ENCODE measurements at places on chromosomes 2 and 18.

GRCh38 chr2:60707750-60708371 is 48.2 kb upstream of the PAPOLG start:
- DNase-seq = peak; percentile 33

GRCh38 chr2:188609321-188610049 is 317.8 kb downstream of the GULP1 start:
- DNase-seq = peak; percentile 40

- no peak for DNase-seq
Measured at GRCh38 chr2:105399207-105399861, 483 bp upstream of the FHL2 start.

DNA sequence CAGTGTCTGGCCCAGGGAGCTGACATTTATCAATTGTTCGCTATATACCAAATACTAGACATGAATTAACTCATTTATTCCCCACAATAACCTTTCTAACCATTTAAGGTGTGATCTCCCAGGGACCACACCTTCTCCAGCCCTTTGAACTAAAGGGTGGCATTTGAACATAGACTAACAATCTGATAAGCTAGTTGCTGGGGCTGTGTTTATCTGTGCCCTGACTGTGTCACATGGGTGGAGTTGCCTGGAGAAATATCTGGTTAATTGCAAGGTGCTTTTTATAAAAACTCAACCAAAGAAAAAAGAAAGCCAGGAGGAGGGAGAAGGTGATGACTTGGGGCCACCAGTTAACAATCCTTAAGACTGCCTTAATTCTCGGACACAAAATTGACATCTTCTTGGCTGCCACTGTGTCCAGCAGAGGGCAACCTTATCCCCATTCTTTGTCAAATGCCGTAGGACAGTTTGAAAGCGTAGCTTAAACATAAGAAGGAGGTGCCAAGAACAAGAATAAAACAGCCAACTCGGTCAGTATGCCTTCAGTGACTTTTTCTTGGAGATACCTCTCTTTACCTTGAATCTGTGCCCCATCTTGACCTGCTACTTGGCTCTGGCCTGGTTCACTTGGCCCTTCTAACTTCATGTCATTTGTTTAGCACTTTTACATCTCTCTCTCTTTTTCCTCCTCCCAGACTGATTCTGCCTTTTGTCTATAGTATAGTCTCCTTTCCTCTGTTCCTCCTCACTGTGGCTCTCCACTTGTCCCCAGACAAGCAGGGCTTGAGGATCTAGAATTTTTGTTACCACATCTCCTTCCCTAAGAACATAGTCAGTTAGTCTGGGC is 183.4 kb downstream of the MYO3B start:
- peak; percentile 56 for DNase-seq

- no peak for DNase-seq
Measured at GRCh38 chr2:159595410-159596046, 20.8 kb downstream of the BAZ2B start.

GRCh38 chr2:201348758-201349157 is 8.4 kb downstream of the FLACC1 start:
- DNase-seq = no peak

GRCh38 chr2:219474285-219475060 is 24.2 kb upstream of the GMPPA start:
- DNase-seq = no peak

- DNase-seq = peak; percentile 25
Measured at GRCh38 chr2:234630801-234631261, 133.9 kb upstream of the ARL4C start.

GRCh38 chr2:40032650-40033319 is 253.7 kb upstream of the THUMPD2 start:
- peak; percentile 89 for DNase-seq

- DNase-seq = no peak
Measured at GRCh38 chr2:197938555-197938954, 134.2 kb downstream of the PLCL1 start.

DNA sequence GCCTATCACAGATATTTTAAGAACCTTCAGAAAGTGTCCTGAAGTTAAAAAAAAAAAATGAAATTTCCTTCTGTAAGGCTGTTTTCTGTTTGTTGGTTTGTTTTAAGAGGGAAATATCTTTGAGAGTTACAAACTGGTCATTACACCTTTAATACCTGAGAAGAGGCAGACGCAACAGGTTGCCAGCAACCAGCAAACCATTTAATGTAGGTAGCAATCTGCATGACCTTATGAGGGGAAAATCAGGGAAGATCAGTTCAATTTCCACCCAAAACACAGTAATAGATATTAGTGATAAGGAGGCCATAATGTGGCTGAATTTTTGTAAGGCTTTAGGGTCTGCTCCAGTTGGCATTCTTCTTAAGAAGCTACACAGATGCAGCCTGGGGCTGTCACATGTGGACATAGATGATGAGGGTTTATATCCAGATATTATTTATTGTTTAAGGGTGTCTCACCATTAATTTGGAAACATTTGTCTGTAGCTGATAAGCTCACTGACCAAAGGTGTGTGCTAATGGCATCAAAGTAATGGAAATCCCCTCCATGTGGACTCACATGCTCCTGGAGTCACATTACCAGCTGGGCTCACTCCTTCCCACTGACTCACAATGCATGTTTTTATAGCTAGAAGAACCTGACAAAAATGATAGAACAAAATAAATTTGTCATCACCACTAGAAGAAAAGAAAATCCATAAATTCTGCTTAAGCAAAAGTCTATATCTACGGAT is 83.5 kb upstream of the DTNA start:
- no peak for DNase-seq

- no peak for DNase-seq
Measured at GRCh38 chr2:130251535-130251872, 53.3 kb upstream of the TUBA3E start.

DNA sequence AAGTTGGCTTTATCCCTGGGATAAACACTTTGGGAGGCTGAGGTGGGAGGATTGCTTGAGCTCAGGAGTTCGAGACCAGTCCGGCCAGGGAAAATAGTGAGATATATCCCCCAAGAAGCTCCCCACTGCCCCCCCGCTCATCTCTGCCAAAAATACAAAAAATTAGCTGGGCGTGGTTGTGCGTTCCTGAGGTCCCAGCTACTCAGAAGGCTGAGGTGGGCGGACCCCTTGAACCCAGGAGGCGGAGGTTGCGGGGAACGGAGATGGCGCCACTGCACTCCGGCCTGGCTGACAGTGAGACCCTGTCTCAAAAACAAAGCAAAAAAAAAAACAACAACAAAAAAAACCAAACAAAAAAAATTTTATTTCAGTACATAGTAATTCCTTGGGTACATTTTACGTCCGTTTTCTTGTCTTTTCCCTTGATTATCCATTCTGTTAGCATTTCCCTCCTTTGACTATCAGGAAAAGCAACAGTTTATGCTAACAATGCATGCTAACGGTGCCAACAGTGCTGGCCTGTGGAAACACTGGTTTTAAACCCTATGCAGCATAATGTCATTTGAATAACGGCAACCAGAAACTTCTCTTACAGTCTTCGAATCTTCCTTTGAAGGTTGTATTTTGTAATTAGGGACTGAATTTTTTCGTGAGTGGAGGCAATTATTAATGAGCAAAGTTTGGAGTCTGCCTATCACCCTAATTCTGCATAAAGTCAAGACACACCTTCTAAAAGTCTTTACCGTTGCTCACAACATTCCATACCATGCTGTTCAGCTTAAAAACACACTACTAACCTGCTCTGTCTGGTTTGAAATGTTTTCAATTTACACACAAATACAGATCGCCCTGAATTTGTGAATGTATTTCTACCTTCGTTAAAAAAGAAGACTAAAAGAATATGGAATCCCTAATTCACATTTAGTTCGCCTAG is 721 bp upstream of the MIB1 start:
- DNase-seq = no peak

- DNase-seq = no peak
Measured at GRCh38 chr2:75068546-75068945, 110.1 kb downstream of the POLE4 start.

- no peak for DNase-seq
Measured at GRCh38 chr2:12210016-12210933, 463.8 kb downstream of the LPIN1 start.

- DNase-seq = no peak
Measured at GRCh38 chr18:8766559-8767293, 61.4 kb downstream of the MTCL1 start.

- DNase-seq = no peak
Measured at GRCh38 chr2:60764736-60765534, 8.9 kb downstream of the PAPOLG start.

DNA sequence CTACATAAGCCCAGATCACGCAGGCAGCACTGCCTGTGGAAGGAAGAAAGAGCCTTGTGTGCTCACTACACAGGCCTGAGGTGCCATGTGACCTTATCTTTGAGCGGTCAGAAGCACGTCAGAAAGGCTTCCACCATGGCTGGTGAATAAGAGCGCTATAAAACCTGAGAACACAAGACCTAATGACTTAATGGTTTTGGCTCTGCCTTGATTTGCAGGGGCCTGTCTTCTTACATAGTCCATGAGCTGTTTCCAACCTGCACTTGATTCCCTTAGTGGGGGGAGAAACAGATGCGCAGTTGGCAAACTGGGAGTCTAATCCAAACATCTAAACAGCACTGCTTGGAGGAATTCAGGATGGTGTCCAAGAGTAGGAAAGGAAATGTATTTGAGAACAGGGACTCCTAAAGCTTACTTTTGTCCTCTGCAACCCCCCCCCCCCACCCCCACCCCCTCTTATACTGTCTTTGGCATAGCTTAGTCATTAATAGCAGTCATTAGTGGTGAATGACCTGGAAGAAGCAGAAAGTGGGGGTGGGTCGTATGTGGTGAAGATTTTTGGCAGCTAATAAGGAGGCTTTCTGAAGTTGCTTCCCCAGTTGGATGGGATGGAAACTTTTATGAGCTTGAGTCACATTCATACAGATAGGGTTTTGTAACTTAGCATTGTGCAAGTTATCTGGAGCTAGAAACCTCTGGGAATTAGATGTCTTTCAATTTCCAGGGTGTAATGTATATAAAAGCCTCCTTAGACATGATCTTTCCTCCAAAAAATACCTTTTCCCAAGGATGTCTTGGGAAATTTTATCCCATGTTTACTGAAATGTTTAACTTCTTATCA is 454.1 kb downstream of the MEIS1 start:
- peak; percentile 99 for DNase-seq

DNA sequence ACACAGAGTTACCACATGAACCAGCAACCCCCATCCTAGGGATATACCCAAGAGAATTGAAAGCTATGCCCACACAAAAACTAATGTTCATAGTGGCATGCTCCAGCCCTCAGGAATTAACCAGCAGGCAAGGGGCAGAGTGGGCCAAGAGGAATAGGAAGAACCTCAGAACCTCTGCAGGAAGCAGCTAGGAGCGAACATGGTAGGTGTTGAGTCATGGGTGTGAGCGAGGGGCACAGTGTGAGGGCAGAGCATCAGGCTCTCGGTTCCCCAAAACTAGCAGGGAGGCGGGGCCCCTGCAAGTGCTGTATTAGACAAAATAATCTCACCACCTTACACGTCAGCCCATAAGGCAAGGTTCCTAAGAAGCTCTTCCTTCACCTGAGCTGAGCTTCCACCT is 5.6 kb upstream of the RUFY4 start:
- no peak for DNase-seq

DNA sequence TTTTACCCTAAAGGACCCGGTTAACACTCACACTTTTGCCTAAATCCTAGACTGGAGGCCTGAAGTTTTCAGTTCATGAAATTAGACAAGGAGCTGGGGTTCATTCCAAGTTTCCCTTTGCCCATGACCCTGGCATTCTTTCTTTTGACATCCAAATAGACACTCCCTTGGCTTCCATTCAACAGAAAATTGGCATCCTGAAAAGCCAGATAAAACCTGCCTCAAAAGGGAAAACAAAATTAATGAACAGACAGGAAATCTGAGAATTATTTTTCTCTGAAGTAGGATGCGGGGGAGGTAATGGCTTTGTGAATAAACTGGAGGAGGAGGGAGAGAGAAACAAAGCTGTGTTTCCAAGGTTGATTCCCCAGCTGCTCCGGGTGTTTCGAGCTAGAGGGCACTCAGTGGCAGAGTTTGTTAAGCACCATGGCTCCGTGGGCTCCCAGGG is 41.0 kb downstream of the SPP2 start:
- no peak for DNase-seq

- DNase-seq = peak; percentile 49
Measured at GRCh38 chr18:37452682-37453385, 112.8 kb downstream of the CELF4 start.

- DNase-seq = peak; percentile 74
Measured at GRCh38 chr2:56449002-56449431, 265.2 kb downstream of the CCDC85A start.

DNA sequence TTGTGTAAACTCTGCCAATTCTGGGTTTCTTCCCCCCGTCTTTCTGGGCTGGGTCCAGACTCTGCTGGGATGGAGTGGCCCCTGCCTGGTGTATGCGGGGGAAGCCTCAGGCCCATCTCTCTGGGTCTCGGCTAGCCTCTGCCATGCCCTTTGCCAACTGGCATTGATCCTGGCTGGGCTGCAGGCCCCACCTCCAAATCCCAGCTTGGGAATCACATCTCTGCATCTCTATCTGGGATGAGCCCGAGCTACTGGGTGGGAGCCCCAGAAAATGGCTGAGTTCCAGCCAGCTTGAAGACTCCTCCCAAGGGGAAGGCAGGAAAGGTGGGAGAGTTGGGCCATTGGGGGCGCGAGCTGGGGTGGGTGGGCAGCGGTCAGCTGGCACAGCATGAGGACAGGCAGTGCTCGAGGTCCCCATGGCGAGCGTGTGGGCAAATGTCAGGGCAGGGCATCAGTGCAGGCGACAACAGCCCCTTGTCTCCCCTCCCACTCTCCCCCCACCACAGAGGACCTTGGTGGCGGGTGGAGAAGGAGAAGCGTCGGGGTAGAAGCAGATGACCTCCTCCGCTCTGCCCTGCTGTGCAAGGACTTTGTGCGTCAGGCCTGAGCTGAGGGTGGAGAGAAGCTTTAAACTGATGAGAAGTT is 139.4 kb downstream of the ASB1 start:
- DNase-seq = no peak

GRCh38 chr2:180695586-180696401 is 284.6 kb upstream of the UBE2E3 start:
- DNase-seq = no peak

GRCh38 chr2:88733155-88733902 is 41.9 kb downstream of the RPIA start:
- DNase-seq = no peak

DNA sequence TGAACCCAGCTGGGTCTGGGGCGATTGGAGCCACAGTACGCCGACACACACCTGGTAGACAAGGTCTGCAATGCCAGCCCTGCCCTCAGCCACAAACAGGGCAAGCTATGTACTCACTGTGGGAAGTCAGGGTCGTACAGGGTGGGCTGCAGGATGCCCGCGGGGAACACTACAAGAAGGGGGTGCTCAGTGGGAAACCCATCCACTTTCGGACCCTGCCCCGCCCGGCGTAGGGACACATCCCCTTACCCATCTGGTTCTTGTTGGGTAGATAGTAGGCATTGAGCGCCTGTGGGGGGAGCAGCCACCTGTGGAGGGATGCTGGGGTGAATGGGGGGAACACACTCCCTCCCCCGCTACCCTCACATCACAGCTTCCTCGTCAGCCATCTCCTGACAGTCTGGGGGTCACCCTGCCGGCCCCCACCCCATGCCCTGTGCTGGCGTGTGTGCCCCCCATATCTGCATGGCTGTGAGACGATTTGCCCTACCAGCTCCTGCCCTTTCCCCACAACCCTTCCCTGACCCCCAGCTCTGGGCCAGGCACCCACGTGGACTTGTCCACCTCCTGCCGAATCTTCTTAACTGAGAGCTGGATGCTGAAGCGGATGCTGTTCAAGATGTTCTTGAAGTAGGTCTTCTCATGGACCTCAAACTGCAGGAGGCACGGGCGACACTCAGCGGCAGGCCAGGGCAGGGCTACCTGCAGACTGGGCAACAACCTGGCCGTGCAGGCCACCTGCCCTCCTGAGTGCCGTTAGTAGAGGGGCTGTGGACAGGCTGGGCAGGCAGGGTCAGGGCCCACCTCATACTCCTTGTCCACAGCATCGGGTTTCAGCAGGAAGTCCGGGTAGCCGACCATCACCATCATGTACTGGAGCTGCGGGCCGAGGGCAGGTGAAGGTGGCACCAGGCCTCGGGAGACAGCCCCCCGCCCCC is 5.1 kb downstream of the ECEL1 start:
- DNase-seq = no peak

Measured in AG10803 (cell line).